ENCODE measurements at places on chromosomes 3 and 15.

DNA sequence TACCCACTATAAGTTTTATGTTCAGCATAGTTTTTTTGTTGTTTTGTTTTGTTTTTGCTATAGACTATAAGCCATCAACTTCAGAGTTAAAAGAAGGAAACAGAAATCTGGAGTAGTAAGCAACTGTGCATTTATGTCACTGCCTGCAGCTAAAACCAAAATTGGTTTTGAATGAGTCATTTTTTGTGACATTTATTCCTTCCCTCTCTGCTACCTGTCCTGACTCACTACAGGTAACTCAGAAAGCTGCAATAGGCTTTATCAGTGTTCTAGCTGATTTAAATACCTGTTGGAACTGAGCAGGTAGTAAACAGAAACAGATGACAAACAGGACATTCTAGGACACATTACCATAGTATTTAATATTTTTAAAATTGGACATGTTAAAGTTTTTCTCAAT, 393.3 kb upstream of the WNT5A start:
- DNase-seq, result no peak

GRCh38 chr15:41022487-41023090, 69.3 kb downstream of the CHAC1 start:
- DNase-seq, result peak; percentile 28

DNA sequence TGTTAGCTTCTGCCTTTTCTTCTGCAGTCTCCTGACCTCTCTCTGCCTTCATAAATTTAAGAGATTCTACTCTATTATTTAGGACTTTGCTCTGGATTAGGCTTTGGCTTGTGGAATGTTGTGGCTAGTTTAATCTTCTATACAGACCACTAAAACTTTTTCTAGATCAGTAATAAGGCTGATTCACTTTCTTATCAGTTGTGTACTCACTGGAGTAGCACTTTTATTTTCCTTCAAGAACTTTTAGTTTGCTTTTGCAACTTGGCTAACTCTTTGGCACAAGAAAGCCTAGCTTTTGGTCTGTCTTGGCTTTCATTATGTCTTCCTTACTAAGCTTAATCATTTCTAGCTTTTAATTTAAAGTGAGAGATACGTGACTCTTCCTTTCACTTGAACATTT, 265.5 kb upstream of the TBC1D5 start:
- DNase-seq, result peak; percentile 4

DNA sequence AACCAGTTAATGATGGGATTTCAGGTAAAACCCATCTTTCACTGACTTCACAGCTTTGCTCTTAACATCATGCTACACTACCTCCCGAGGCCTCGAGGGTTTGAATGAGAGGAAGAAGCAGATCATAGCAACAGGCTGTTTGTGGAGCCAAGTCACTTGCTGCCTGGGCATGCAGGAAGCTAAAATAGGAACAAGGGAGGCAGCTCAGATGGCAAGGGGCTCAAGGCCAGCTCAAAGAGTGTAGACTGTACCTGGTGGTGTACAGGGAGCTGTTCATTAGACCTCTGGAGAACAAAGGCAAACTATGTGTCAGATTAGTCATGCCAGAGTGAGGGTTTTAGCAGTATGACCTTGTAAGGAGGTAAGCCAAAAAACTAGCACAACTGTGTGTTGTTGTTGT, 28.8 kb downstream of the ARRDC4 start:
- DNase-seq, result no peak

- no peak for DNase-seq
These were observed 237.7 kb downstream of the CTNNB1 start for GRCh38 chr3:41436983-41437382.

DNA sequence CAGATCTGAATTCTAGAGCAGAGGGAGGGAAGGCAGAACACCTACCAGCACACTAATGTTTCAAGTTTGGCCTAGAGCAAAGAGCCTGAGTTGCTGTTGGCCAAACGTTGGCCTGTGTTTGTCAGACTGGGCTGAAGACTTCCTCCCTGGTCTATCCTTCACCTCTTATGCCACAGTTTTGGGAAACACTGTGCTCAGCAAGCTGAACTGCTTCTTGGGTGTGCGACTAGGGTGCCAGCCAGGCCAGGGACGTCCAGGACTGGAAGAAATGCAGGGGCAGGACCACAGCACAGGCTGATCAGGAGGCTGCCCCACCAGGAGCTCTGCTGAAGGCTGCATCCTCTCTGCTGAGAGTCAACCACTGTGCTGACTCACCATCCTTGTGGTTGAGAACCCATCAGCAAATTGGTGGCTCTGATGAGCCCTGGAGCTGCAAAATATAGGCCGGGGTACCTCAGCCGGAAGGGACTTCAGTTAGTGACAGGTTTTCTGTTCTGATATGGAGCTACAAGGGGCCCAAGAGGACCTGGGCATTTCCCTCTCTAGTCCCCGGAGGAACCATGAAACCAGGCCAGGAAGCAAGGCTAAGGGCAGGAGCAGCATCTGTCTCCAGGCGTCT, 131.6 kb upstream of the RASGRP1 start:
- no peak for DNase-seq

GRCh38 chr3:182633186-182633585, 160.1 kb upstream of the ATP11B start:
- no peak for DNase-seq

DNA sequence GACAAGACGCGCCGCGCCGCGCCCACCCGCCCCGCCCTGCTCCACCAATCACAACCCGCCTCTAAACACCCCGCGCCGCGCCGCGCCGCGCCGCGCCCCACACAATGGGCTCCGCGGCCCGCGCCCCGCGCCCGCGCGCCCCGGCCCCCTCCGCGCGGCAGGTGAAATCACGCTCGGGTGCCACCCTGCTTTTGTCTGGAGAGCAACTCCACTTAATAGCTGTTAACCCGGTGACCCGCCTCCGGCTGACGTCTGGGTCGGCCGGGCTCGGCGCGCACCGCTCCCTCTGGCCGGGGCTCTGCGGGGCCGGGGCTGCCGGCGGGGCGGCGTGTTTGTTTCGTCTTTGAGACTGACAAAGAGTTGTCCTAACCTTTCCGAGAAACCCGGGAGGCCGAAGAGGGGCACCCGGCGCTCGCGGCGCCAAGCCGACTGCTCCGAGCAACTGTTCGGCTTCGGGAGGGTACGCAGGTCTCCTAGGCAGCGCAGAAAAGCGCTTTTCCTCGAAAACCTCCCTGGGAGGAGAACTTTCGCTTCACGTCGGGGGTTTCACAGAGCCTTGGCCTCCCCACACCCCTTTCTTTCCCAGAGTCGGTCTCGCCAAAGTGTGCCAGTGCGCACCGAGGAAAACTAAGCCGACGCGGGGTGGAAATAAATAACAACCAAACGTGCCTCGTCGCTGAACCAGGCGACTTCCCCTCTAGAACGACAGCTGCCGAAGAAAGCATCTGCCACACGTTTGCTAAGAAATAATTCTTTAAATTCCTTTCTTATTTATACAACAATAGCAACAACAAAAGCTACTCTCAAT, 518.4 kb downstream of the FOXP1 start:
- no peak for DNase-seq

GRCh38 chr3:45272828-45273470, 46.9 kb upstream of the TMEM158 start:
- no peak for DNase-seq

DNA sequence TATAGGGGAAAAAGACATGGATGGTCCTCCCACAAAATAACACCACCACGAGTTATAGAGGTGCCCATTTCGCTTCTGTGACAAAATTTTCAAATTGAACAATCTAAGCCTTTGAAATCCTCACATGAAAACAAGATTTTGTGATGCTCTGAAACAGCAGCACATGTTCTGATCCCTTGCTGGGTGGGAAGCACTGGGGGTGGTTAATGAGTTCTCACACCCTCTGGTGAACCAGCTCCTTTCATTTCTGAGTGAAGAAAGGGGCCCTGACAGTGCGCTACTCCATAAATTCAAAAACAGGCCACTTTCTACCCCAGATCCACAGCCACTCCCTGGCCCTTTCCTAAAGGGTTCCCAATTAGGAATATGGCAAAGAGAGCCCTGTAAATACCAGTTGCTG, 129.3 kb downstream of the TNIK start:
- DNase-seq, result no peak

DNA sequence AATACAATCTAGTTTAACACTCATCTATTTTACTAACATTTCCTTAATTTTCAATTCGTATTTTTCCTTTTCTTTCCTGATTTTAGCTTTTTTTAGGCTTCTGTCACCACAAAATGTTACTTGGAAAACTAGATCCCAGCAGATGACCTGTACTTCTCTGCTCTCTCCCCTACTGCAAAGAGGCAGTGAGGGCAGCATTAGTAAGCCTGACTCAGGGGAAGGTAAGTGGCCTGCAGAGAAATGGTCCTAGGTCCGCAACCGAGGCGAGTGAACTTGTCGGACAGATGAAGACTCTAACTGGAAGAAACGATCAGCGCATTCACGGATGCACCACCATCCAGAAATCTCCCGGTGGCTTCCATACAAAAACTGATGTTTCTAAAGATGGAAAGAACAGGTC, 20.4 kb downstream of the TMEM43 start:
- DNase-seq, result no peak

DNA sequence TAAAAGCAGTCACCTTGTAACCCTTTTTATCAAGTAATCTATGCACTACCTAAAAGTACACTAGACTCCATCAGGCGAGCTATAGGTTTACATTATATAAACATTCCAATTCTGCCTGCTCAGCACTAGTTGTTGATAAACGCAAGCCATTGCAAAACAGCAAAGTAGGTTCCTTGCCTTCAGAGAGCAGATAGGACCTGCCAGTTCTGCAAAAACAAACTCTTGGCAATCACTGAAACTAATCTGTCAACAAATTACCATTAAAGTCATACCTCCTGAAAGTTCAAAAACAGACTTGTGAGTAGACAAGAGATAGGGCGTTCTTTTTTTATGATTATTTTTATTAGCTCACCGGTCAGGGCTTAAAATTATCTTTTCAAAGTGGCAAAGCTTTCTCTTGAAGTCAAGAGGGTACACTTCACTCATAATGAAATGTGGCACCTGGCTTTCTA, 392.5 kb downstream of the FOXP1 start:
- DNase-seq, result no peak

DNA sequence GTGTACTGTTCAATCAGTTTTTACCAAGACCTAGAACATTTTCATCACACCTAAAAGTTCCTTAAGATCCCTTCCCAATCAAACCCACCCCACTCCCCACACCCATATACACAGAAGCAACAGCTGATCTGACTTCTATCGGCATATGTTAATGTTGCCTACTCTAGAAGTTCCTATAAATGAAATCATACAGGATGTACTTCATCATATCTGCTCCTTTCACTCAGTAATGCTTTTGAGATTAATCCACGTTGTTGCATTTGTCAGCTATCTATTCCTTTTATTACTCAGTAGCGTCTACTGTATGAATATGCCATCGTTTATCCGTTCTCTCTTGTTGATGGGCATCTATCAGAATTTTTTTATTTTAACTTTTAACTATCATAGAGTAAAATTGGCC, 14.3 kb upstream of the FILIP1L start:
- DNase-seq, result no peak

All from fibroblast of skin of left quadriceps (primary cell).